Activated CD4-positive, alpha-beta T cell treated with anti-CD3 and anti-CD28 coated beads, Interleukin-2, amount 50 U/mL, for 24 hours (primary cell): ENCODE measurements at places on chromosomes 4 and X.

- no peak for DNase-seq
Observed at GRCh38 chr4:139972305-139972704, 181.7 kb downstream of the MAML3 start.

GRCh38 chr4:147361726-147362125 lies 119.2 kb upstream of the EDNRA start:
- DNase-seq = no peak

- no peak for DNase-seq
Observed at GRCh38 chrX:97597954-97598353, 714.2 kb downstream of the RPA4 start.

GRCh38 chr4:17690898-17691297 lies 76.5 kb downstream of the MED28 start:
- no peak for DNase-seq

- no peak for DNase-seq
Observed at GRCh38 chr4:11801466-11802446, 373.1 kb upstream of the HS3ST1 start.
